ENCODE measurements at places on chromosomes 2 and 18. TPM values are rescaled to one million over a fixed set of nuclear protein-coding genes. Genes with fewer than 3 reads are reported as not detected.

DNA sequence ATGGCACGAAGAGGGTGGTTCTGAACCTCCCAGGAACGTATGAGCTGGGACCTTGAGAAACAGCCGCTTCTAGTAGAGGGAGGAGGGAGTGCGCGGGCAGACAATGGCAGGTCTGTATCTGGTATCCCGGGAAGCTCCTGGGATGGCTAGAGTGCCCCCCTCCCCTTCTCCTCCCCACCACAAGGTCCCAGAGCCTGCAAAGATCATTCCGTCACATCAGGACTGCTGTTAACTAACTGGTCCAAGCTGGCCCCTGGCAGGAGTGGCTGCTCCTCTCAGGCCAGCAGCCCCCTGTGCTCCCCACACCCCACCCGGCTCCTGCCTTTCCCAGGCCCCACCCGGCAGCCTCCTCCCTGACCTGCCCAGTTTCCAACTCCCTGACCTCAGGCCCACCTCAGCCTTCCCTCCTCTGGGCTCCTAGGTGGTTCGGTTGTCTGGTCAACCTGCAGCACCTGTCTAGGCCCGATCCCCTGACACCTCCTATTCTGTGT, 75.0 kb downstream of the TPO start:
- H3K4me1 ChIP-seq: no peaks in the 10 kb centered on the region
- DNase-seq: no peak
- H3K27ac ChIP-seq: no peak overlapping the region
- H3K4me3 ChIP-seq: no peak overlapping the region
- H3K27me3 ChIP-seq: no peaks in the 10 kb centered on the region

- H3K27me3 ChIP-seq: no peaks in the 10 kb centered on the region
- no peak overlapping the region for H3K4me3 ChIP-seq
- no peaks in the 10 kb centered on the region for H3K36me3 ChIP-seq
- peak; percentile 85 for DNase-seq
- H3K4me1 ChIP-seq: peaks cover 10% of the 10 kb centered on the region
- no peak overlapping the region for H3K27ac ChIP-seq
Observed at GRCh38 chr2:71101656-71102055, 28.4 kb downstream of the MCEE start.

DNA sequence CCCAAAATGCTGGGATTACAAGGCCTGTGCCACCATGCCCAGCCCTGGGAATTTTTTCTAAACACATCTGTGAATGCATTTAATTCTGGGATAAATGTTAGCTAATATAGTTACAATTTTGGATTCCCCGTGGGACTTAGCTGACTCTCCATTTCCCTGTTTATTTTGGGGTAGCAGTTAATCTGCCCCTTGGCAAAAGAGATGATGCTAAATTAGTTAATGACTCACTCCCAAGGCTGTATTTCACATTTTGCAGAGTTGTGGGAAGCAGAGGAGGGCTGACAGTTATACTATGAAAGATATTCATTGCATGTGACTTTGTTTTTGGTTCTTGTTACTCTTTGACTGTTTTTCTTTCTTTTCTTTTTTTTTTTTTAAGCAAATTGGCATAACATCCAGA, 3.2 kb downstream of the MTHFD2 start:
- DNase-seq: peak; percentile 37
- peak overlapping the region; percentile 8 for H3K4me3 ChIP-seq
- H3K27ac ChIP-seq: no peak overlapping the region
- H3K4me1 ChIP-seq: peaks cover 15% of the 10 kb centered on the region
- no peaks in the 10 kb centered on the region for H3K36me3 ChIP-seq
- no peaks in the 10 kb centered on the region for H3K27me3 ChIP-seq

DNA sequence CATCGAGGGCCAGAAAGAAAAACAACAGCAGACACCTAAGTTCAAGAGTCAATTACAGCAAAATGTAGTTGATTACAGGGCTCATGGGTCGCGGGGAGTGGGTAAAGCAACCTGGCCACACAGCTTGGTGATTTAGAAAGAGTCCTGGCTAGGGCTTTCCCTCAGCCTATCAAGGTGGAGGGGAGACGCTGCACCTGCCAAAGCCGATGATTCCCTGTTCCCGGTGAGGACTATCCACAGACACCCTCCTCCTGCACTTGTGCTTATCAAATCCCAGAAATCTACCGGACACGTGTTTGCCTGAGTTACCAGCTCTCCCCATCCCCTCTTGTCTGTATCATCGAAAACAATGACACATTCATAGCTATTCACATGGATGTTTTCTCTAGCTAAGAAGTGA, 7.0 kb upstream of the SOX11 start:
- no peak overlapping the region for H3K27ac ChIP-seq
- no peaks in the 10 kb centered on the region for H3K36me3 ChIP-seq
- DNase-seq: no peak
- H3K4me1 ChIP-seq: no peaks in the 10 kb centered on the region

DNA sequence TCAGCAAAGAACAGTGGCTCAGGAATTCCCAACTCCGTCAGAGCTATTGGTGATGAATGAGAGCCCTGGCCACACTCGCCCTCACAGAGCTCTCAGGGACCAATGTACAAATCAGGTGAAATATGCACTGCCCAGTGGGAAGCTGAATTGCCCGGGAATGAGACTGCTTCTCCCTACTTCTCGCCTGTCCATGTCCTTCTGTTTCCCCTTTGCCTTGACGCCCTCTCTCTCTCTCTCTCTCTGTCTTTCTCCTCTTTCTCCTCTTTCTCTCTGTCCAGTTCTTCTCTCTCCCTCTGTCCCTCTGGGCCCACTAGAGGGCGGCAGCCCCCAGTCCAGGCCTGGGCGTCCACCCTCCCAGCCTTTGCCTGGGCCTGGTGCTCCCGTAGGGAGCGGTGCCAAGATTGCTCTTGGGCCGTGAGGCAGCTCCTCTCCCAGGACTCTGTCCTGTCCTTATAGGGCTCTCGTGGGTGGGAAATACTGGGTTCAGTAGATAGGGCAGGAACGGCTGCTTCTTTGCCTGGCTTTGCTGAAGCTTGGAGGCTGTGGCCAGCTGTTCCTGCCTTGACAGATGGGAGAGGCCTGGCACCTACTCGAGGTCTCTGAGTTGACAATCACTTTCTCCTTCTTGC, 28.4 kb upstream of the PUM2 start:
- H3K27me3 ChIP-seq: no peaks in the 10 kb centered on the region
- H3K4me1 ChIP-seq: no peaks in the 10 kb centered on the region
- no peak overlapping the region for H3K27ac ChIP-seq
- no peaks in the 10 kb centered on the region for H3K36me3 ChIP-seq
- peak; percentile 94 for DNase-seq

GRCh38 chr2:100895934-100896685, 76.2 kb downstream of the NPAS2 start:
- no peaks in the 10 kb centered on the region for H3K27me3 ChIP-seq
- no peak overlapping the region for H3K4me3 ChIP-seq
- no peak overlapping the region for H3K27ac ChIP-seq
- no peak for DNase-seq
- H3K4me1 ChIP-seq: peaks cover 4% of the 10 kb centered on the region

DNA sequence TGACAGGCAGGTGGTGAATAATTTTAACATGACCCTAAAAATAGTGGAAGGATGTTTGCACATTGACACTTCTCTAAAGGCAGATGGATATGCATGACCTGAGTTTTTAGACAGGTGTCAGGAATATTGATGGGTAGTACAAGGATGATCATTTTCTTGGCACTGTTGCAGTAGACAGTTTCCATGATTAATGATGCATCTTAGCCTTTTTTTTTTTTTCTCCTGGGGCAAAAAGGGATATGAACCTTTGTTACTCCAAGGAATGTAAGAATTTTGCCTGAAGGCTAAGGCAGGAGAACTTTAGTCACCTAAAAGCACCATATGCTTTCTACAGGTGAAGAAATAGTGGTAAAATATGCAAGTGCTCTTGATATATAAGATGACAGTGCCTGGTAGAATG, 136.3 kb upstream of the CAVIN2 start:
- no peaks in the 10 kb centered on the region for H3K27me3 ChIP-seq
- no peak overlapping the region for H3K27ac ChIP-seq
- no peak for DNase-seq
- no peaks in the 10 kb centered on the region for H3K4me1 ChIP-seq

DNA sequence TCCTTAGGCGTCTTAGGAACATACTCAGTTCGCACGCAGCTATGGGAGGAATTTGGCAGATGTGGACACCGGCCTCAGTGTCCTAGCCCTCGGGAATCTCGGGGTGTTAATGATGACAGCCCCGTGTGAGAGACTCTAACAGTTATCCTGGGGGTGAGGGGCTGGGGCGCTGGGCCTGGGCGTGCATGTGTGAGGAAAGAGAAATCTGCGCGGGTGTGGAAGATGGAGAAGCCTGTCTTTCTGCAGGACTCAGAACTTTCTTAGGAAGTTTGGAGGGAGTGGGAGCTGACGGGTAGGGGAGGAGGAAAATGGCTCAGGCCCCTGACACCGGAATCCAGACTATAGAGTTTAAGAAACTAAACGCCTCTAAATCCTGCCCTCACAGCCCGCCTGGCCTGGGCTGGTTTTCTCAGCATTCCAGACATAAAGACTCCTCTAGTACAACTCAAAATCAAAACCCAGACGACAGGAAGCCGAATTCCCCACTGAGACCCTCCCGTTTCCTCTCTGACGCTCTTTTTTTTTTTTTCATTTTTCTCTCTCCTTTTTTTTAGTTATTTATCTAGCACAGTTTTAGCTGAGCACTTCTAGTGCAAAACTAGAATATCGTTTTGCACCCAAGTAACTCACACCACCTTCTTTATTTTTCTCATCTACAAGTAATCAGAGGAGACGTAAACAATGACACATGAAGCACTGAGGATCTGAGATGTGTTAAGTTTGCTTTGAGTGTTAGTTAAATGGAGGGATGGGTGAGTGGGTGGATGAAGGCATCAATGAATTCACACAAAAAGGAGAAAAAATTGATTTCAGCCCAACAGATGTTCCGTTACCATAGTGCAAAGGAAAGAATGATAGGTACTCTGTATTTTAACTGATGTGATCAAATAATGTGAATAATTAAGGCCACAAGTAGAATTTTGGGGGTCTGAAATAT, 1.2 kb upstream of the HAAO start:
- H3K27me3 ChIP-seq: peaks cover 16% of the 10 kb centered on the region
- H3K27ac ChIP-seq: no peak overlapping the region
- H3K36me3 ChIP-seq: no peaks in the 10 kb centered on the region
- no peaks in the 10 kb centered on the region for H3K4me1 ChIP-seq
- no peak for DNase-seq

GRCh38 chr18:3607309-3608098, 157.5 kb downstream of the TGIF1 start:
- H3K4me3 ChIP-seq: no peak overlapping the region
- H3K27ac ChIP-seq: peak overlapping the region; percentile 99
- no peaks in the 10 kb centered on the region for H3K27me3 ChIP-seq
- DNase-seq: no peak

- H3K4me1 ChIP-seq: no peaks in the 10 kb centered on the region
- H3K4me3 ChIP-seq: no peak overlapping the region
- no peaks in the 10 kb centered on the region for H3K36me3 ChIP-seq
- H3K27ac ChIP-seq: no peak overlapping the region
- no peaks in the 10 kb centered on the region for H3K27me3 ChIP-seq
Observed at GRCh38 chr18:50401888-50402287, 27.0 kb downstream of the SKA1 start.

DNA sequence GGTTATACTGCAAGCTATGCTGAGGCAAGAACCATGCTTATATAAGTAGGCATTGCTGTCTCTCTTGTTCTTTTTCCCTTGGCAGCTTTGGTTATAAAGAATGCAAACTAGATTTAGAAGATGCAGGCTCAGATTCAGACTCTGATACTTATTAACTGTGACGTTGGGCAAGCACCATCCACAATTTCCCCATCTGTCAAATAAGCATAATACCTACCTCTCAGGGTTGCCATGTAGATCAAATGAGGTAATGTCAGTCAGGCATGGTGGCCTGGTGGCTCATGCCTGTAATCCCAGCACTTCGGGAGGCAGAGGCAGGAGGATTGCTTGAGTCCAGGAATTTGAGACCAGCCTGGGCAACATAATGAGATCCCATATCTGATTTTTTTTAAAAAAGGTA, 21.7 kb downstream of the ITGAV start:
- H3K27me3 ChIP-seq: no peaks in the 10 kb centered on the region
- no peaks in the 10 kb centered on the region for H3K4me1 ChIP-seq
- no peak overlapping the region for H3K4me3 ChIP-seq
- no peaks in the 10 kb centered on the region for H3K36me3 ChIP-seq
- DNase-seq: no peak

DNA sequence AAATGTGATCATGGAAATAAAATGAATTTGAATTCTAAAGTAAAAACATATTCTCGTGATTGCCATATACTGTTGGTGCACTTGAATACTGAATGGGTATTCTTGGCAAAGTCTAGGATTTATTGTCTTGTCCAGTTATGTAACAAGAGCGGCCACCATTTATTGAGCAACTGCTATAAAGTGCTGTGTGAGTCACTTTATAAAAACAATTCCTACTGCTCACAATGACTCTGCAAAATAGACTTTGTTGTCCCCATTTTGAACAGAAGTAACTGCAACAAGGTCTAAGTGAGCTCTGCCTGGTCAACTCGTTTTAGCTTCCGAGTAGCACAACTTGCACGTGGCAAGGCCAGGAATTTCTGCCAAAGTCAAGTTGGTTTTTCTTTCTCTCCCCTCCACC, 995.6 kb upstream of the FANCL start:
- no peak overlapping the region for H3K4me3 ChIP-seq
- H3K27ac ChIP-seq: no peak overlapping the region
- peak; percentile 2 for DNase-seq

GRCh38 chr2:213022987-213023386, 128.4 kb downstream of the IKZF2 start:
- no peak overlapping the region for H3K4me3 ChIP-seq
- H3K27me3 ChIP-seq: no peaks in the 10 kb centered on the region
- H3K4me1 ChIP-seq: peaks cover 2% of the 10 kb centered on the region
- H3K27ac ChIP-seq: no peak overlapping the region
- H3K36me3 ChIP-seq: no peaks in the 10 kb centered on the region

GRCh38 chr2:134258684-134259388, 5.0 kb downstream of the MGAT5 start:
- no peak overlapping the region for H3K4me3 ChIP-seq
- H3K4me1 ChIP-seq: peaks cover 34% of the 10 kb centered on the region
- no peak for DNase-seq
- H3K27ac ChIP-seq: peak overlapping the region; percentile 31

- no peaks in the 10 kb centered on the region for H3K36me3 ChIP-seq
- H3K27ac ChIP-seq: no peak overlapping the region
- H3K4me1 ChIP-seq: no peaks in the 10 kb centered on the region
- peak; percentile 15 for DNase-seq
Observed at GRCh38 chr2:219658196-219658846, 30.9 kb downstream of the SLC4A3 start.

GRCh38 chr2:157488877-157489276, 45.0 kb upstream of the CYTIP start:
- H3K27ac ChIP-seq: no peak overlapping the region
- no peak for DNase-seq
- no peaks in the 10 kb centered on the region for H3K36me3 ChIP-seq
- H3K4me3 ChIP-seq: no peak overlapping the region

GRCh38 chr2:41580806-41581205, 467.0 kb upstream of the PKDCC start:
- peak; percentile 1 for DNase-seq
- H3K4me3 ChIP-seq: no peak overlapping the region
- no peaks in the 10 kb centered on the region for H3K36me3 ChIP-seq
- H3K27me3 ChIP-seq: no peaks in the 10 kb centered on the region
- H3K27ac ChIP-seq: no peak overlapping the region

GRCh38 chr2:47664817-47665216, 118.1 kb upstream of the MSH6 start:
- H3K27me3 ChIP-seq: no peaks in the 10 kb centered on the region
- H3K27ac ChIP-seq: no peak overlapping the region
- H3K36me3 ChIP-seq: no peaks in the 10 kb centered on the region

The LBX2 gene
- 0.52 TPM for polyA plus RNA-seq

The MYCN gene
- not detected for polyA plus RNA-seq

The GALNT14 gene
- 0.15 TPM for polyA plus RNA-seq

The SIX3 gene
- not detected for polyA plus RNA-seq

The NMUR1 gene
- polyA plus RNA-seq: 0.02 TPM

The POMC gene
- polyA plus RNA-seq: 0.33 TPM

The TCF4 gene
- polyA plus RNA-seq: 48.9 TPM

The HTR2B gene
- 26.0 TPM for polyA plus RNA-seq

Data from fibroblast of lung (primary cell).